Motor neuron (in vitro differentiated cells): ENCODE measurements at places on chromosomes 2 and 18. TPM values are rescaled to one million over a fixed set of nuclear protein-coding genes. Genes with fewer than 3 reads are reported as not detected.

GRCh38 chr18:49011291-49011746 is 60.6 kb upstream of the SMAD7 start:
- ATAC-seq, result no peak

- no peak for ATAC-seq
Observed at GRCh38 chr18:76376668-76377358, 118.2 kb downstream of the ZNF516 start.

Gene KANSL1L
- 25.6 and 38.9 TPM in 2 replicates for total RNA-seq

DNA sequence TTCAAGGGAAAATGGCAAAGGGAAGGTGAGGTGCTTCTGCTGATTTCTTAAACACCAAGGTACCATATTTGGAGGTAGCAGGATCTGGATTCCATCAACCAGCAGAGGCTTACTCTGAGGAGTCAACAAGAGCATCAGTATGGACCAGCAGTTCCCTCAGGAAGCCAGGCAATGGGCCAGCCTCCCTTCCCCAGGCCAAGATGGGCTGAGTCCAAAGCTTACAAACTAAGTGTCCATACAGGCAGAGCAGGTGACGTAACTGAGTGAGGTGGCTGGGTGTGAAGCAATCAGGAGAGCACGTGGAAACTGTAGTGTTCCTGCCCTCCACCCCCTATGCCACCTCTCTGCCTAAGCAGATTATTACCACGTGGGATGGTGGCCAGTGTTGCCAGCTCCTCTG is 134.2 kb upstream of the HNRNPA3 start:
- ATAC-seq, result no peak

GRCh38 chr18:62521593-62521992 is 1.2 kb upstream of the ZCCHC2 start:
- ATAC-seq, result no peak

GRCh38 chr18:8707556-8708300 is 2.4 kb downstream of the MTCL1 start:
- ATAC-seq, result no peak
